Right ventricle myocardium inferior (tissue), 1 donor: ENCODE measurements at places on chromosomes 7 and 10.

DNA sequence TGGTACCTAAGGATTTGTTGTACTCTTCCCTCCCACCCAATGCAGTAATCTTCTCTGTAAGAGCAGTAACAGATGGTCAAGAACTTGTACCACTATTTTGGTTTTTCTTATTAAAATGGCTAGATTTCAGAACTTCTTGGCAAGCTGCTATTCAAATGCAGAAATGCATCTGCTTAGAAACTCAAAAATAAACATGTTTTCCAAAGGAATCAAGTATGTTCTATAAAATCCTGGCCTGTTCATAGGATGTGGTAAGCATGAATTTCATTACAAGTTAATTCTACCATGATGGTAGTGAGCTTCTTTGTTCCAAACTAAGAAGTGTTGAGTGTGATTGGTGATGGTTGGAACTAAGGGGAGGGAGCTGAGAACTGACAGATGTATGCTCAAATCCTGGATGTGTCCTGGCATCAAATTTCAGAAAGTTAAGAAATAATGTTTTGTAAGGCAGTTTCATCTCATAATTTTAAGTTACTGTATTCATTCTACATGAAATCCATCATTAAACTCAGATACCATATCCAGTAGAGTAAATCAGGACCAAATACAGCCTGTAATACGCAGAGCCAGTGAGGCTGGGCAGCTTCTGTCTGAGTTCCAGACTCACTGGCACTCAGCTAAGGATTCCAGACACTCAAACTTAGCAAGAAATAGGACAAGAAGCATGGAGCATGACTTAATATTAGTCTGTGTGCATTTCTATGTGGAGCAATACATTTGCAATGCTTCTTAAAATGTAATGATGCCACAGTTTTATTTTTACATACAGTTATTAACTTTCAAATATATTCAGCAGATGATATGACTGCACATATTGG lies 119.6 kb downstream of the TES start:
- no peak for DNase-seq

DNA sequence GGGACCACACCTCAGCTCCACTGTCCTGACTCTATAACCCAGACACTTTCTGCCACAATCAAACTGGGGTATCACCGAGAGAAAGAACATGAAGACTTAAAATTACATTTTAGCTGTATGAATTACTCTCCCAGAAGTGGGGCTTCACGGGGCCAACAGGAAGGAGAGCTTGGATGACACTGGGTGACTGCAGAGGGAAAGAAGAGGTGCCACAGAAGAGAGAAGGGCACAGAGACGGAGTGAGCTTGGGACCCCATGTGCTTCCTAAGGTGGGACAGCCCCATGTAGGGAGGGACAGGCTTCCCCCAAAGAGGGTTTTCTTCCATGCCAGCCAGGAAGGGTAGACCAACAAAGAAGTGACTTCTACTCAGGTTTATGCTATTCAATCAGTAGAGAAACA lies 162.0 kb upstream of the RHEB start:
- no peak for DNase-seq

GRCh38 chr7:116577320-116577871 lies 52.6 kb downstream of the CAV1 start:
- DNase-seq, result no peak

GRCh38 chr7:6128205-6128604 lies 97.0 kb downstream of the ANKRD61 start:
- no peak for DNase-seq

GRCh38 chr7:17184805-17185689 lies 113.4 kb upstream of the AHR start:
- DNase-seq, result no peak

GRCh38 chr7:17640730-17641377 lies 299.4 kb downstream of the SNX13 start:
- no peak for DNase-seq

DNA sequence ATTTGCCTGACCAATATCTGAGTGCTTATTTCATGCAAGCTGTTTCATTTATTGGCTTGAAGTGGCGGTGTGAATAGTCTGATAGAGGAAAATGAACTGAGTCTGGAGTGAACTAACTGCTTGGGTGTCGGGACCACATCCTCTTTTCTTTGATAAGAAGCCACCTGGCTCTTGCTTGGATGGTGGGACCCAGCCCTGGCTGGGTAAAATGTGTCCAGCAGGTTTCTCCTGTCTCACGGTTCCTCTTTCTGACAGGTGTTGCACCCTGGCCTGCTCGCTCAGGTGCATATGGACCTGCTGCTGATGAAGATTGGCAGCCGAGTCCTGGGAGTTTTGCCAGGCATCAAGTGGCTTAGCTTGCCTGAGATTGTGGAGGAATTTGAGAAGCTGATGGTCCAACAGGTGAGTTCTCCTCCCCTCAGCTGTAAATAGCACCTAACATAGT lies 1.6 kb downstream of the ADCK2 start:
- no peak for DNase-seq

- no peak for DNase-seq
Measured at GRCh38 chr10:22649390-22649841, 65.0 kb downstream of the PIP4K2A start.

GRCh38 chr10:98097616-98098015 lies 36.8 kb upstream of the R3HCC1L start:
- no peak for DNase-seq

DNA sequence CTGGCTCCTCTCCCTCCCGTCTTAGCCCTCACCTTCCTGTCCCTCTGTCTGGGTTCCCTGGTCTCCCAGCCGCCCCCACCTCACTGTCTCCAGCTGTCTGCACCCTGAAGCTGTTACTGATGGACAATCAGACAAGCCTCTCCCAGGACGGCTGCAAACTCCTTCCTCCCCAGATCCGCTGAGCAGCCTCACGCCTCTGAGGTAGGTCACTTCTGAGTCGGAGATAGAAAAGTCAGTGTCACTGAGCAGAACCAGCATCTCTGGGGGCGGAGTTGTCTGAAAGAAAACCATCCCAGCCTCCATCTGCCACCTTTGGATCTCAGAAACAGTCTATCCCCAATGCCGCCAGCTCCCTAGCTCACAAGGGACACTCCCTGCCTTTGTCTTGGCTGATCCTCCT lies 27.4 kb downstream of the FAM241B start:
- DNase-seq, result no peak

- peak; percentile 11 for DNase-seq
Measured at GRCh38 chr7:2720024-2720423, 32.0 kb downstream of the AMZ1 start.

DNA sequence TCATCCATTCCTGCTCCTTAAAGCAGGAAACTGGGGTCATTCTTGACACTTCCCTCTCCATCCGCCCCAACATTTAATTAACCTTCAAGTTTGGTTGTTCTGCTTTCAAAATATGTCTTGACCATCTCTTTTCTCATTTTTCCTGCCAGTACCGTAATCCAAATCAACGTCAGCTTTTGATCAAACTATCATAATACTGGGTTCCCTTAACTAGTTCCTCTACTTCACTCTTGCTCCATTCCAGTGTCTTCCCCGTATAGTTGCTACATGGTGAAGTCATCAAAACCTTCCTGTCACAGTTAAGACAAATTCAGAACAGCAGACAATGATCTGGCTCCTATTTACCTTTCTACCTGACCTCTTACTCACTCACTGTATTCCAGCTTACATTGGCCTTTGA lies 6.6 kb upstream of the KLF14 start:
- no peak for DNase-seq

DNA sequence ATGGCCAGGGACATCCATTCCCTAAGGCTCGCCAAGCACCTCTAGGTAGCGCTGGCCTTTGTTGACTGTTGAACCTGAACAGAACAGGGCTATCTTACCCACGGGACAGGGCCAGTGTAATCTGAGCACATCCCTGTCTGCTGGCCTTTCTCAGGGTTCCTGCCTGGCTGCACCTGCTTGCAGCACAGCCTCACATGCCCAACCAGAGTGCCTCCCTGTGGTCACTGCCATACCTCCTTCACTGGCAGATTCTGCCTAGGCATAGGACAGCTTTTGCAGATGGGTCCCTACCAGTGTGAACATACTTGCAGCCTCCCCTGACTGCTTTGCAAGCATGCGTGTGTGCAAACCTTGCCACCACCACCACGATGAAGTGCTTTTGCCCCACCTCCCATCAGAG lies 15.8 kb upstream of the LIPN start:
- no peak for DNase-seq

DNA sequence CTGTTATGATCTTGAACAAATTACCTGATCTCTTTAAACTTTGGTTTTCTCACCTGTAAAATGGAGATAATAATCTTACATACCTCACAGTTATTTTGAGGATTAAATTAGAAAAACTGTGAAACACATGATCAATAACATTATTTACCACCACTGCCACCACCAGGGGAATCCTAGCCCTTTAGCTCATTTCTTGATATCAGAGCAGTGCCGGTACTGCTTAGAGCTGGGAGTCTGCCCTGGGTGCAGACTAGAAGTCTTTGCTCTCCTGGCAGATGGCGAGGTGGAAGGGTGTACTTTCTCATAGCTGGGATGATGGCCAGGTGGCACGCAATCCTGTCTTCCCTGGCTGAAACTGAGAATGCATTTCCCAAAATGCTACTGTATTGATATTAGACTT lies 12.7 kb upstream of the EFCAB10 start:
- no peak for DNase-seq
